ENCODE measurements at places on chromosomes 1 and 21. TPM values are rescaled to one million over a fixed set of nuclear protein-coding genes. Genes with fewer than 3 reads are reported as not detected.

The C1orf115 gene
- total RNA-seq, result 5.6 TPM

The ADORA3 gene
- not detected for total RNA-seq

The FAM72C gene
- total RNA-seq, result 6.1 TPM

The TIAM1 gene
- 0.68 TPM for total RNA-seq

The ZC3H12A gene
- 16.2 TPM for total RNA-seq

The PCP4 gene
- not detected for total RNA-seq

The TRAF3IP3 gene
- not detected for total RNA-seq

The NAV1 gene
- 16.4 TPM for total RNA-seq

The RAP1GAP gene
- total RNA-seq, result 13.8 TPM

The ZNF648 gene
- not detected for total RNA-seq

The C1orf116 gene
- 2.5 TPM for total RNA-seq

The ZBTB8OS gene
- total RNA-seq, result 36.2 TPM

The PRKCZ gene
- total RNA-seq, result 7.7 TPM

The C8A gene
- total RNA-seq, result not detected

The CDCA8 gene
- 49.0 TPM for total RNA-seq

The UBL4B gene
- not detected for total RNA-seq

The OR2T35 gene
- total RNA-seq, result not detected

The OR4F29 gene
- not detected for total RNA-seq

The LCE3D gene
- 0.69 TPM for total RNA-seq

The BRDT gene
- not detected for total RNA-seq

The IL19 gene
- not detected for total RNA-seq

The LEMD1 gene
- total RNA-seq, result not detected

The TSPAN1 gene
- 2.3 TPM for total RNA-seq

The CADM3 gene
- total RNA-seq, result 0.14 TPM

The SLC30A10 gene
- 0.08 TPM for total RNA-seq

The APCS gene
- not detected for total RNA-seq

The IL10RB gene
- 21.0 TPM for total RNA-seq

The DVL1 gene
- total RNA-seq, result 76.5 TPM

The RIIAD1 gene
- not detected for total RNA-seq

The OR2L8 gene
- total RNA-seq, result not detected

The LCE1B gene
- total RNA-seq, result not detected

The PIGV gene
- 6.5 TPM for total RNA-seq

The SPRR1A gene
- not detected for total RNA-seq

The GJA5 gene
- not detected for total RNA-seq

The ATP1A2 gene
- not detected for total RNA-seq

The BCL2L15 gene
- total RNA-seq, result 0.65 TPM

The APOBEC4 gene
- not detected for total RNA-seq

The FCRL1 gene
- not detected for total RNA-seq

The GPA33 gene
- total RNA-seq, result not detected

The AXDND1 gene
- 0.24 TPM for total RNA-seq

The PRMT2 gene
- total RNA-seq, result 48.7 TPM

All from A549 treated with DMSO at 1 μM for 4 hours (cell line).